Activated CD4-positive, alpha-beta T cell treated with anti-CD3 and anti-CD28 coated beads, Interleukin-2, amount 50 U/mL, for 24 hours (primary cell): ENCODE measurements at places on chromosomes 12 and 14.

DNA sequence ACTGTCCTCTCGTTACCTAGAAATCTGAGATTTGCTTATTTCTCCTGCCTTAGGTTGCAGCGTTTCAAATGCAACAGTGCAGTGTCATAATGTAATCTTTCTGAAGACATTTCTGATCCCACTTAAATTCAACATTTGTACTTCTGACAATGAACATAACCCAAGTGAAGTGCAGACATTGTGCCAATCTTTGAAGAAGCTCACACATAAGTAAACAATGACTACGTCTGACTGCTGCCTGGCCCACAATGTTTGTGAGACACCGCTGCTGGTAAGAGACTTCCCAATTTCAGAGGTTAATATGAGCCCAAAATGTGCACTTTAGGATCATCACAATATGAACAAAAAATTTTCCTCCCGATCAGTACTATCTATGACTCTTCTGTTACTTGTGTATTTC lies 84.6 kb upstream of the BCL2L14 start:
- DNase-seq: no peak

GRCh38 chr14:90616313-90616712 lies 199.9 kb downstream of the TTC7B start:
- DNase-seq: no peak

DNA sequence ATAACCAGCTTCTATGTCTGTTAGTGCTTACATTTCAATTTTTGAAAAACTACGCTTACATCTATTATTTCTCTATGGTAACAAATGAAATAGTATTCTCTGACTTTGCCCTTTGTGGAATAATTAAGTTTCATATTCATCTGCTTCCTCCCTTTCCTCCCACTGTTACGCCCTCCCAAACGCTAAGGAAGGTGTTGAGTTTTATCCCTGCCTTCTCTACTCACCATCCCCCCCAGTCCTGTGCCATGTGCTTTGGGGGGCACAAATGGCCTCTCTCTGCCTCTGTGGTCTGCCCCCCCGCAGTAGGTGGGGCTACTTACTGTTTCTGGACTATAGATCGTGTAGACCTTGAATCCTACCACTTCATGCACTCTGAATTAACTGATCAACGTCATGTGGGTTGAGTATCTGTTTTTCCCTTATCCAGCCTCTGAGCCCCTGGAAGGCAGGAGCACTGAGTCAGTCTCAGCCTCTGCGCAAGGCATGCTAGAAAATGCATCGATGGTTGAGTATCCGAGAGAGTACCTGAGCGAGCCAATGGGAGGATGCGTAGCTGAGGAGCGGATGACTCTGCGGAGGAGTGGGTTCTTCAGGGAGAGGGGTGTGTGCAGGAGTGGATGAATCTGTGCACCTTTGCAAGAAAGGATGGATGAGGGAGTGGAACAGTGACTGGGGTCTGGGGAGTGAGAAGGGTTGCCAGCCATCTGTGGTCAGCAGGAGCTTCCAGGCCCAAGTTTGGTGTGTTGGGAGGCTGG lies 114.5 kb upstream of the RTL1 start:
- DNase-seq: no peak

- no peak for DNase-seq
These were observed 403.3 kb upstream of the ATP2B1 start for GRCh38 chr12:90111791-90112580.

GRCh38 chr14:102898776-102899515 lies 23.5 kb upstream of the AMN start:
- no peak for DNase-seq

DNA sequence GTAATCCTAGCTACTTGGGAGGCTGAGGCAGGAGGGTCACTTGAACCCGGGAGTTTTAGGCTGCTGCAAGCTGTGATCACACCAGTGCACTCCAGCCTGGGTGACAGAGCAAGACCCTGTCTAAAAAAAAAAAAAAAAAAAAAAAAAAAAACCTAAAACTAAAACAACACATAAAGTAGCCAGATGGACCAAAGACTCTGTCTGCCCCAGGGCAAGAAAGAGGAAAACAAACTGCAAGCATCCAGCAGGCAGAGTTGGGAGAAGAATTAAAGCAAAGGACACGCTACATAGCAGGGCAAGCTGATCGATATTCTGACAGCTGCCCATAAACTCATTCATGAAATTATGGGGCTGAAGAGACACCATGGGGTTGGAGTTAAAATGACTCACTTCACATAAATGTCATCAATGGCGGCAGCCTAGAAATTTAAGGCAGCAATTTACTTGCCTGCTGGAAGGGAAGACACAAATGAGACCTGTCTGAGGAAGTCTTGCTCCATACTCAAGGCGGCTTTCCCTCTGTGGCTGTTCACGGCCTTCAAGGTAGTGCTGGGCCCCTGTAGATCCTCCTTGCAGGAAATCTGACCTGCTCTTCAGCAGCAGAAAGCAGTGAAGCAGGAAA lies 259.1 kb upstream of the FKBP4 start:
- DNase-seq: no peak

- no peak for DNase-seq
These were observed 20.4 kb upstream of the ATP5MC2 start for GRCh38 chr12:53696285-53696654.

- DNase-seq: no peak
These were observed 303 bp downstream of the SAMD4A start for GRCh38 chr14:54567224-54567638.

- DNase-seq: no peak
These were observed 27.0 kb upstream of the INSM2 start for GRCh38 chr14:35506927-35507326.
